ENCODE measurements at places on chromosomes 5 and 9. TPM values are rescaled to one million over a fixed set of nuclear protein-coding genes. Genes with fewer than 3 reads are reported as not detected.
A peak's percentile ranks its signal among the peaks of the same experiment; 100 is the strongest.

Gene CAMK2A
- total RNA-seq = 16.6 TPM

Gene DPYSL3
- total RNA-seq = 19.5 TPM

Gene SRP19
- total RNA-seq = 26.6 TPM

Gene KYAT1
- total RNA-seq = 16.6 TPM

Gene MYMK
- total RNA-seq = not detected

Gene COL5A1
- total RNA-seq = 14.8 TPM

Gene TXNDC8
- not detected for total RNA-seq

Gene CKMT2
- total RNA-seq = 2,067 TPM

Gene LCN15
- total RNA-seq = 0.59 TPM

Gene CARTPT
- not detected for total RNA-seq

Gene ZDHHC11B
- 20.0 TPM for total RNA-seq

DNA sequence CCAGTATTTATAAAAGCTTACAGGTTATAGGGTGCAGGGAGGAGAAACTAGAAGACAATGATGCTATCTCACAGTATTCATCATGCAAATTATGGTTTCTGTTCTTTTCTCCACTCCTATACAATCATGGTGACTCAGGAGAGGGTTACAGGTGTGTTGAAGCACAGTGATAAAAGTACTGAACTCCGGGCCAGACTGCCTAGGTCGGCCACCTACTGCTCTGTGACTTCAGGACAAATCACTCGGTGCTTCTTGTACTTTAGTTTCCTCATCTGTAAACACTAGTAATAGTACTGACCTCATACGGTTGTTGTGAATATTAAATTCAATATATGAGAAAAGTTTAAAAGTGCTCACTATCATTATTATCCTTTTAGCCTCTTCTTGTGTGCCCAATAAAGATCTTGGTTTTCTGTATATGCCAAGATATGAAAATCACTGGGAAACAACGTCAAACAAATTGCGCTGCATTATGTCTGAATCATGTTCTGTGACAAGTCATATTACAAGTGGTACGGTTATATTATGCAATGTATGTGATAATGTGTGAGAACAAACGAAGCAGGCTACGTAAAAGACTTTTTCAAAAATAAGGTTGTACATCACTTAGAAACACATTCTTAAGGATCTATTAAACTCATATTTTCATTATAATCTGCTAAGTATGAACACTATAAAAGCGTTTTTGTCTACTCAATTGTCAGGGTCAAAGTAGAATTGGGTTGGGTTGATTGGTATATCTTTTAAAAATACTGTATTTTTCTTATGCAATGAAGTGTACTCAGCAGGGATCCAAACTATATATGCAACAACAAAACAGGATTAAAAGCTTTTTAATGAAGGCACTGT is 153.3 kb downstream of the EFNA5 start:
- DNase-seq = no peak

GRCh38 chr5:169067751-169068173 is 233.2 kb downstream of the SLIT3 start:
- DNase-seq = no peak

GRCh38 chr9:136764301-136764891 is at the start of gene LCN15:
Gene LCN15, minus strand, starts transcription at chr9:136764518. Its CDS starts 30 bp downstream, at chr9:136764488.
- DNase-seq = no peak

- DNase-seq = no peak
These were observed 57.9 kb downstream of the STX17 start for GRCh38 chr9:99964336-99964735.

DNA sequence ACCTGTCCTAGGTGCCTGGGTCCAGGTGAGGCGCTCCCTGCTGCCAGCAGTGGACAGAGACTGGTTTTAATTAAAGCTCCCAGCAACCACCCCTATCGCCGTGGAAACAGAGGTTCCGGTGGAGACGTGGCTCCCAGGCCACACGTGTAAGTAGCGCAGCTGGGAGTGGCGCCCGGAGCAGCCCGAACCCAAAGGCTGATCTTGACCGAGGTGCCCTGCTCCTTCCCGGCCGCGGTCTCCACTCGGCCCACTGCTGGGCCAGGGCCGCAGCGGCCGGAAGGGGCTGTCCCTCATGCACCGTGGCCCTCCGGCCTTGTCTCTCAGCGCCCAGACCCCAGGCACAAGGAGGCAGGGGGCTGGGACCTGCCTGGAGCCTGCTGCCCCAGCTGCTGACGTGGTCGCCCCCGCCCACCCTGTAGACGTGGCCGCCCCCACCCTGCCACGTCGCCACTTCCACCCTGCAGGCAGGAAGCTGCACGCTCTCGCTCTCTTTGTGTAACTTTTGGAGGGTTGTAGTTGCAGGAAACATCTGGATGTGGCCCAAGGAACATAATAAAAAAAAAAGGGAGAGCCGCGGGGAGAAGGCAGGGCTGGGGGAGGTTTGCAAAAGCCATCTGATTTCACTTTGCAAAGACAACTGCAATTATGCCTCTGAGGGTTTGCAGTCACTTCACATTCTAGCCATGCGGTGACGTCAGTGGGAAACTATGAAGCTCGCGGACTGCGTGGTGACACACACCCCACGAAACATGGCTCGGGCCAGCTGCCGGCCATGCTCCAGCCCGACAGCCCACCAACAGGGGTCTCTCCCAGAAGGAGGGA is 129.9 kb downstream of the RXRA start:
- DNase-seq = peak; percentile 90

DNA sequence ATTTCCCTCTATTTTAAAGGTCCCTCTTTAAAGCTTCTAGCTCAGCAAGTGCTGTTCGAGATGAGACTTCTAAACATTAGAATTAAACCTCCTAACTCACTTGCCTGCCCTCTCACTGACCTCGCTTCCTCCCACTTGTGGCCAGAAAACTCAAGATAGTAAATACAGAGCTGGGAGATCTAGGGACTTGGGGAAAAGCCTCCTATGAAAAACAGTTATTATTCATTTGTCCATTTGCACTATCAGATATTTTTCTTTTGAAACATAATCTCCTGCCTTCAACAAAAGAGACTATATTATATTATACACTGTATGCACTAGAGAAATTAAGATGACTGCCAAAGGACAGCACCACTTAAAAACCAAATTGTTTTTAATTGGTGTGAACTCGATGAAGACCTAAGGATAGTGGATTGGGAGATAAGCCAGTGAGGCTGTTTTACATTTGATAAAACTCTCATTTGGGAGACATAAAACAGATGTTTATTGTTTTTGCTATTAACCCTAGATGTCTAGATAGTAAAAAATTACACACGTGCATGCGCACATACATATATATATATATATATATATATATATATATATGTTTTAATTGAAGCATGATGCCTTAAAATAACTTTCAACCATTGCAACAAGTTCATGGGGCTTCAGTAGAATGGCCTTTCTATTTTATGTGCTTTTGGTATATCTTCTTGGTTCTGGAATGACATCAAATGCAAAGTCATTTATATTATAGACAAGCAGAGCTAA is 229.4 kb downstream of the ADAMTSL1 start:
- DNase-seq = no peak

DNA sequence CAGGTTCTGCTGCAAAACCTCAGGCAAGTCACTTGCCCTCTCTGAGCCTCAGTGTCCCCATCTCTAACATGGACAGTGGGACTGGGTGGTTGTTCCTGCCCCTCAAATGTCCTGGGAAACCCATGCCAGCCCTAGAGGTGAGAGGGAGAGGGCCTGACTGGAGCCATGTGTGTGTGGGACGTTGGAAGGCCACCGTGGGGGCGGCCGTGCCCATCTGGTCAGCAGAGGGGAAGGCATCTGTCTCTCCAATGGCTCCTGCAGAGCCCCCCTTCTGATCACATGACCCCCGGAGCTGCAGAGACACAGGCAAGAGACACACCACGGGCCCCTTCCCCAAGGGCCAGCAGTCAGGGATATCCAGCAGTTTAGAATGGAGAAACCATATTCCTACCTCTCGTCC is 1.7 kb downstream of the DNM1 start:
- no peak for DNase-seq

DNA sequence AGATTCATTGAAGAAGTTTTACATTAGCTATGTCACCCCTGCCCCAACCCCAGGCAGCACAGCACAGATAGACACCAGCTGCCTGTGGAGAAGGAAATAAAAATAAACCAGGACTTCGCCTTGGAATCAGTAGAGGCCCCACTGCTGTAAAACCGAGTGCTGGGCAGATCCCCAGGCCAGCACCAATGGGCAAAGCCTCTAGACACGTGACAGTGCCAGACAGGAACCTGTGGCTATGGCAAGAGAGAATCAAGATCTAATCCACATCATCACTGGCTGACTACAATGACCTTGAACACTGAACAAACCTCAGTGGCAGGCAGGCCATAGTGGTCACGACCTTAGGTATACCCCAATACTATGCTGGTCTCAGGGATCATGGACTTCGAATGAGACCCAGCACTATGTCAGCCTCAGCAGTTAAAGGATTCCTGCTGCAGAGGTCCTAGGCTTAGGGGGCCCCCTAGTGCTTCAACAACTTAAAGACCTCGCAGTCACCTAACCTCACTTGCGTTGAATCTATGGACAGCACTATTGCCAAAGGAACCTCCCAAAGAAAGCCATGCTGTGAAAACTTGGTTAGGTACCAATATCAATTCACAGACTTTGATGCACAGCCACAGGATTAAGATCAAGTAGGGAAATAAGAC is 2118.6 kb upstream of the C9orf72 start:
- DNase-seq = no peak

- DNase-seq = peak; percentile 14
These were observed 15.2 kb upstream of the C5orf15 start for GRCh38 chr5:133983674-133984073.

- peak; percentile 85 for DNase-seq
These were observed 47.8 kb upstream of the IER5L start for GRCh38 chr9:129225815-129226214.

- DNase-seq = no peak
These were observed 91.2 kb upstream of the EQTN start for GRCh38 chr9:27388150-27388549.

- DNase-seq = peak; percentile 36
These were observed 12.1 kb downstream of the GALNT10 start for GRCh38 chr5:154202379-154203260.

GRCh38 chr5:163347671-163348070 is 89.7 kb upstream of the CCNG1 start:
- DNase-seq = no peak

DNA sequence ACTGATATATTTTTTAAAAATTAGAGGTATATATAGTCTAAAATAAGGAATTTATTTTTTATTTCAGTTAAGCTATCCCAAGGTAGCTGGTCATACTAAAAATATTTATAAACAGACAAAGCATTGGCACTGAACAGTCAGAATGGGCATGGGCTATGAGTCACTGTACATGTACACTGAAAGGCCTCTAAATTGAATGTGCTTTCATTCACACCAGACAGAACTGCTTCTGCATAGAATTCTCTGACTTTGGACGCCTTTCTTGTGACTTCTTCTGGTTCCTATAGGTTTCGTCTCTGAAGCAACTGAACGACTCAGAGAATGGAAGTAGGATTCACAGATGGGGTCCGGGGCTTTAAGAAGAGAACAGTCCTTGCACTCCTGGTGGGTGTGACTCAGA is 394.8 kb upstream of the MEF2C start:
- no peak for DNase-seq

GRCh38 chr9:2916382-2916985 is 72.6 kb upstream of the PUM3 start:
- DNase-seq = no peak

DNA sequence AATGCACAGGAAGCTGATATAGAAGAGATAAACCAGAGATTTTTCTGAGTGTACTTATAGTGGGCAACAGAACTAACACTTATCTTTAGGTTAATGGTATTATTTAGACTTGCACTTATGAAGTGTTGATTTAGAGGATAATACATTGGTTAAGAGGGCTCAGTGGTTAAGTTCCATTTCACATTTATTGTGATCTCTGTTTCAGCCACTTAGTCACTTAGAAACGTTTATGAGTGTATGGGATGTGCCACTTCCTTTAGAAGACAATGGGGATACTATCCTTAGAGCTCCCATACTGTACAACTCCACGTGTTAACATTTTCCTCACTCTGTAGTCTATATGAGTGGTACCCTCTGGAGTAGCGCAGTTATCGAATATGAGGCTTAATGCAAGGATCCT is 57.5 kb downstream of the PIP5K1B start:
- no peak for DNase-seq

DNA sequence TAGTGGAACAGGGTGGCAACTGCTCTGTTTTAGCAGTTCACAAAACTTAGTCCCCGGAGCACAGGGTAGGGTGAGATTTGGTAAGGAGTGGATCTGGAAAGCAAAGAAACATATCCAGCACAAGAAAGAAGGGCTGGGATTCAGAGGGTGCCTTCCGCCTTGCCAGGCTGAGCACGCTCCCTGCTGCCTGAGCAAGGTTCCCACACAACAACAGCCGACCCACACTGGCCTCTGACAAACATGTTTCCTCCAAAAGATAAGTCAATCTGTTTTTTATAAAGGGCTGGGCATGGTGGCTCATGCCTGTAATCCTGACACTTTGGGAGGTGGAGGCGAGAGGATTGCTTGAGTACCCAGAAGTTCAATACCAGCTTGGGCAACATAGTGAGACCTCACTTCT is 45.8 kb downstream of the RAB3C start:
- no peak for DNase-seq

DNA sequence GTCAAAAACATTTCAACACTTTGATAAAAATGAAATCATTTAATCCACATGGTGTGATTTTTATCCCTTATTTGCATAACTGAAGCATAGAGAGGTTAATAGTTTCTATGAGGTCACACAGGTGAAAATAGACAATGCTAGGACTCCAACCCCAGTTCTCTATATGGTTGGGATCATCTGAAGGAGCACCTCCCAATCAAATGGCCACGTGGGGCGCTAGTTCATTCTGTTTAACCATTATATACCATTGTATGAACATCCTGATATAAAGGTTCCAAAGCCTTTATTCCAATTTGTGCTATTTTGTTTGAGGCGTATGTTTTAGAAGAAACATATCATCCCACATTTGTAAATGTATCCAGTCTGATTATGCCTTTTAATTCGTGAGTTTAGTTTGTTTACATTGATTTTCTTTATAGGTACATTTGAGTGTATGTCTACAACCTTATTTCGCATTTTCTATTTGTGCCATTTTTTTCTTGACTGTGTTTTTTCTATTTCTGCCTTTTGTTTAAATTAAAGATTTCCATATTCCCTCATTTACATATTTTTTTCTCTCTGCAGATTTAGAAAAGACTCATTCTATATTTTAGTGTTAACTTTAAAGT is 1092.0 kb downstream of the MAT2B start:
- DNase-seq = no peak
